ENCODE measurements at places on chromosomes 3 and 15. TPM values are rescaled to one million over a fixed set of nuclear protein-coding genes. Genes with fewer than 3 reads are reported as not detected.

GRCh38 chr3:11154036-11154952, at the start of gene HRH1:
Gene HRH1 (plus strand): TSS chr3:11154493. CDS start chr3:11259038, 104,545 bp downstream.
- no peak for DNase-seq

Gene FGF12
- polyA plus RNA-seq = 7.1 TPM

Gene PYGO1
- polyA plus RNA-seq = 12.3 TPM

DNA sequence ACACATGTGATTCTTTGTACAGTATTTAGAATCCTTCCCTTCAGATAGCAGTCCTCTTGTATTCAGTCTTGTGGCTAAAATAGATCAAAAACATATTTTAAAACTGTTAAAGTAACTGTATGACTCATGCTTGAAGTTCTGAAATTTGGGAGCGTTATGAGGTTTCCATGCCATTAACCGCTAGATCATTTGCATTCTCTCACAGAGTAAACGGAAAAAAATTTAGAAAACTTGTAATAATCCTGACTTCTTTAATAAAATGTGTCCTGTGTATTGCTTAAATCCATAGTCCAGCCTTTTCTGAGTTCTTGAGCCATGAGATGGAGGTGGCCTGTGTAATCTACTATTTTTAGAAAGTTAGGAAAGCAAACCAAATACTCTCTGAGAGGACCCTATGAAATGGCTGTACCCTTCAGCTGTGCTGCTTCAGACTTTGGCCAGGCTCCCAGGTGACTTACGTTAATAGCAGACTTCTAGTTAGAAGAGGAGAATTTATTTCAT, 33.8 kb downstream of the MBNL1 start:
- no peak for DNase-seq

- no peak for DNase-seq
Measured at GRCh38 chr3:177263615-177264368, 66.5 kb upstream of the TBL1XR1 start.

DNA sequence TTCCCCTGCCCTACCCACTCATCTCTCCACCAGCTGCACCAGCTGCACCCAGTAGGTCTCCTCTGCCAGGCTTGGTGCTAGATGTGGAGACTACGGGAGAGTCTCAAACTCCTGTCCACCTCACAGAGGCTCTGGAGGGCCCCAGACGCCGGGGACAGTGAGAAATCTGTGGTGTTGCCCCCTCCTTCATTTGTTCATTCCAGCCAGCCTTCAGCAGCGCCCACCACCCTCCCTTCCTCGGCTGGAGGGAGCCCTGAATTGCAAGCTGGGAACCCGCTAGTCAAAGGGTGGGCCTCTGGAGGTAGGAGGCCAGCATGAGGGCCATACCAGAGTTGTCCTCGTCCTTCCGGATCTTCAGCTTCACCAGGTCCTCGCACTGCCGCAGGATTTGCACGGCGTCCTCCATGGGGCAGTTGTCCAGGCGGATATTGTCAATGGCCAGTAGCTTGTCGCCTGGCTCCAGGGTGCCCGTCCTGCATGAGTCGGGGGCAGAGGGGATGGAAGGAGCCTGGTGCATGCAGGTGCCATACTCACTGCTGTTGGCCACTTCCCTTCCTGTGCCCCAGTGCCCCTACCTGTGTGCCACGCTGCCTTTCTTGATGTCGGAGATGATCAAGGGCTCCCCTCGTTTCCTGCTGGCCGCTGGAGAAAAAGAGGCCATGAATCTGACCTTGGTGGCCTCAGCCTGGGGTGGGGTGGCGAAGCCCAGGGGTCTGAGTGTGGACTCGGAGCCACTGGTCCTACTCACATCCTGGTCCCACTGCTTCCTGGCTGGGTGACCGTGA, 29.1 kb downstream of the GRIP2 start:
- DNase-seq = no peak

- peak; percentile 12 for DNase-seq
Measured at GRCh38 chr15:36658312-36658711, 78.9 kb downstream of the CDIN1 start.

DNA sequence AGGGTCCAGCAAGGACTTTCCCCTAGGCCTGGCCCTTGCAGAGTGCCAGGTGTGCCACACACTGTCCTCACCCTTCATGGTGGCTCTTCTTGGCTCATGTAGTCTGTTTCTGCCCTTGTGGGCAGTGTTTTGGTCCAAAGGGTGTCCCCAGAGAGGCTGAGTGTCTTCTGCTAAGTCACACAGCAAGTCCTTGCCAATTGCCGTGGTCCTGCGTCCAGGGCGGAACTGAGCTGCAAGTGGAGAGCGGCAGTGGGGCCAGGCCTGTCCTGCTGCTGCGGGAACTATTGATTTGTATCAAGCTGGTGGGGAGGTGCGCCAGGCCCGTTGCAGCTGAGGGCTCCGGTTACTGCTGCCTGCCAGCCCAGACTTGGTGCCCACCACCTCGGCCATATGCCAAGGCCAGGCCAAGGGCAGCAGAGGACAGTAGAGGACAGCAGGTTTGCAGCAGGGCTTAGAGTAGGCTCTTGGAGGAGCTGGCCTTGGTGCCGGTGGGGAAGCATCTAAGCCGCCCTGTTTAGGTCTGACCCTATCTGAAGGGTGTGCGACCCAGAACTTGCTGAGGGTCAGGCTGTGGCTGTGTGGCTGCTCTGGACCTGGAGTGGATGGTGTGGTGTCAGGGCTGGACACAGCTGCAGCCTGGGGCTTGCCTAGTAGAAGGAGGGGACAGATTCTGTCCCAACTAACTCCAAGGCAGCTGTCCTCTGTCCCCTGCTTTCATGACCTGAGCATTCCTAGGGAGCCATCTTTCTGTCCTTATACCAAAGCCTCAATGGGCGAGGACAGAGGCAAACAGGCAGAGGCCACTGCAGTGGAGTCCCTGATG, 4.5 kb downstream of the AMIGO3 start:
- DNase-seq = no peak

DNA sequence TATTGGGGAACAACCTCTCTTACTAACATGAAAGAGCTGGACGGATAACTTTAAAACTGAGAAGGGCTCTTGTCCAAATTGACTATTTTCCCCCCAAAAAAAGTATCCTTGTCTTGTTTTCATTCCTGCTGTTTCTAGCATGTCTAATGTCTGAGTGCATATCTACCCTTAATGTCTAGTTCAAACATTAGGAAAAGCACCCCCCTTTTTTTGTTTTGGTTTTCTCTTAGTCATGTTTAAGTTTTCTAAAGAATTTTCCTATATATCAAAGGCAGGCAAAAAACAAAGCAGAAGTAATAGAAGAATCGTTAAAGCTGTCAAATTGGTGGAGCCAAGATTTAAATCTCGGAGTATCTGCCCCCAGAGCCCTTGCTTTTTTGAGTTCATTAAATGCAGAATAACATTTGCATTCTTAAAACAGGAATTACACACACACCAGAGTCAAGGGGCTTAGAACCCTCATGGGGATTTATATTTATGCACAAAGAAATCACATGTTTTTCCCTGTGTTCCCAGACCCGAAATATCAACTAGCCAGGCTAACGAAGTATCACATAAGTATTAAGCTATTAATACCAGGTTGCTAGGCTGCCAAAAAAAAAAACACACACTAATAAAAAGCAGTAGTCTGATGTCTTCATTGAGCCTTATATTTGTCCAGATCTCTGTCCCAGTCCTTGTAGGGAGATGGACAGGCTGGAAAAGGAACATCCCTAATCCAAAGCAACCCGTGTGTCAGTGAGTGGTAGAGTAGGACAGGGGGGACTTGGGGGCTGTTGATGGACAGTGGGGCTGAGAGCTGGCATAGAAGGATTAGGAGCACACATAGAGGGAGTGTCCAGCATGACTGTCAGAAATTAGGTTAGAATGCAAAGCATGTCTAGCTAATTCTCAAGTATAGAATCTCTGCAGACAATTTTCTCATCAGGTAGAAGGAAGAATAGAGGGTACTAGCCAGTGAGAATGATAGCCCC, 103.6 kb upstream of the BFSP2 start:
- peak; percentile 4 for DNase-seq

Gene B3GNT5
- polyA plus RNA-seq = 22.0 TPM

DNA sequence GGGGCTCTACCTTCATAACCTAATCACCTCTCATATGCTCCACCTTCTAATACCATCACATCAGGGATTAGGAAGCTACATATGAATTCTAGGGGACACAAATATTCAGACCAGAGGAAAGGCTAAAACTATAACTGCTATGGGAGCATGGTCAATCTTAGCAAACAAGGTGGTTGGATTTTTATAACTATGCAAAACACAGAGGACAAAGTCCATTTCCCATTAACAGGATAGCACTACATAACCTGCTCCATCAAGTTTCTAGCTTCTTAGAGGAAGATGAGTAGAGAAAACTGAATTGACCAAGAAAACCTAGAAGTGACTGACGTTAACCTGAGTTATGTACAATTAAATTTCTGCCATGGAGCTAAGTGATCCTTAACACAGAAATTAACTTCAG, 398.6 kb downstream of the TBL1XR1 start:
- no peak for DNase-seq

Gene PLIN1
- polyA plus RNA-seq = 1.00 TPM

- no peak for DNase-seq
Measured at GRCh38 chr3:38582316-38582715, 67.2 kb downstream of the SCN5A start.

DNA sequence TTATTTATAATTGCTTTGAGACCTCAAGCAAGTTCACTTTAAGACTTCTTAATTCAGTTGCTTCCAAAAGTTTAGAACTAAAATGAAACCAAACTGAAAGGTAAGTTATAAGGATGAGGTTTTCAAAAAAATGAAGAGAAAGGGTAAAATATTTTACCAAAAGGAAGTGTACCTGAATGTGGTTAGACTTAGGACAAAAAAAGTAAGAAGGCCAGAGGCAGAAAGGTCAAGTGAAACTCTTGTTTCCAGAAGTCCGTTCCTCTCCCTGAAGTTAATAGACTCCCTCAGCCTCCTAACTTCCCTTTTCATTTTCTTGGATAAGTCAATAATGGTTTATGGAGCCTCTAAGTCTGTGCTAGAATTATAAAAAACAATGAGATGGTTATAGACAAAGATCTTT, 16.6 kb downstream of the BTLA start:
- DNase-seq = no peak

Gene CYP1A1
- polyA plus RNA-seq = 0.11 TPM

DNA sequence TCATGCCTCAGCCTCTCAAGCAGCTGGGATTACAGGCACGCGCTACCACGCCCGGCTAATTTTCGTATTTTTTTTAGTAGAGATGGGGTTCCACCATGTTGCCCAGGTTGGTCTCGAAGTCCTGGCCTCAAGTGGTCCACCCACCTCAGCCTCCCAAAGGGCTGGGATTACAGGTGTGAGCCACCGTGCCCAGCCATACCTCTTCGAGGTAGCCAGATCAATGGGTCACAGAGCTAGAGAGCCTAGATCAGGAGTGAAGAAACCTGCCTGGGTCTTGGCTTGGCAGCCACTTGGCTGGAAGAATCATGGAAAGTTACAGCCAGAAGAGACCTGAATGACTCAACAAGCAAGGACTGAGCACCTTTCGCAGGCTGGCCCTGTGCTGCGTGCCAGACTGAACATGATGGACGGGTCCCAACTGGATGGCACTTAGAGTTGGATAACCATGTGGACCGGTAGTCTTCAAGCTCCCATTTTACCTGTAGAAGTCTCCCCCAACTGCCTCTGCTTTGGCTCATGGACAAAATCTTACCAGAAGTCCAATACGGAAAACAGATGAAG, 29.7 kb downstream of the GNB5 start:
- no peak for DNase-seq

GRCh38 chr3:54243056-54243931, 120.9 kb downstream of the CACNA2D3 start:
- DNase-seq = no peak

Gene PP2D1
- polyA plus RNA-seq = 0.29 TPM

DNA sequence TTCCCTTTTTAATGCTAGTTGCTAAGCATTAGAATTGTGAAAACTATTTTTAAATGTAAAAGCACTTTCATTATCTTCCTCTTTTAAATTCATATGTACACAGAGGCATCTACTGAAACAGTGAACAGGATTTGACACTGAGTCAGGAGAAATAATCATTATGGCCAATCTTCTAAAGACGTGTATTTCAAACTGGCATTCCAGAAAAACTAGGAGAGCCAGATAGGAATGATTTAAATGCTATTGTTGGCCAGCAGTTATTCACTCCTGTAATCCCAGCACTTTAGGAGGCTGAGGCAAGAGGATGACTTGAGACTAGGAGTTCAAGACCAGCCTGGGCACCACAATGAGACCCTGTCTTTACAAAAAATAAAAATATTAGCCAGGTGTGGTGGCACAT, 67.6 kb upstream of the RAP2B start:
- DNase-seq = no peak
